ENCODE measurements at places on chromosomes 3 and 15.

DNA sequence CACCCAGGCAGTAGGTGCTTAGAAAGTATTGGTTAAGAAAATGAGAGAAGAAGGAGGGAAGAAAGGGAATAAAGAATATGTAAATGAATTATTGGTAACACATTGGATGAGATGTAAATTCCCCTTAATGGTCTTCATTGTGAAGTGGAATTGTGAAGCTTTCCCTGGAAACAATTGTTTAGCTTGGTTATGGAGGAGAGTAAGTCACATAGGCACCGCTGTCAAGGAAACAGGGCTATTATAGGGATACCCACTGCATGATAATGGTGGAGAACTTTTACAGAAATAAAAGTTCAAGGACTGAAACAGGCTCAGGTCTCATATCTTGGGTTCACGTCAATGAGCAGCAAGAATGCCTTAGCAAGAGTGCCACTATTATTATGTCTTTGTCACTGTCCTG is 9.5 kb downstream of the SYNPR start:
- DNase-seq: no peak

GRCh38 chr3:62094461-62094860 is 278.9 kb downstream of the FEZF2 start:
- DNase-seq: no peak

GRCh38 chr3:149314807-149315578 is 18.4 kb downstream of the TM4SF18 start:
- DNase-seq: no peak

GRCh38 chr3:152823781-152824180 is 11.2 kb upstream of the P2RY1 start:
- no peak for DNase-seq

DNA sequence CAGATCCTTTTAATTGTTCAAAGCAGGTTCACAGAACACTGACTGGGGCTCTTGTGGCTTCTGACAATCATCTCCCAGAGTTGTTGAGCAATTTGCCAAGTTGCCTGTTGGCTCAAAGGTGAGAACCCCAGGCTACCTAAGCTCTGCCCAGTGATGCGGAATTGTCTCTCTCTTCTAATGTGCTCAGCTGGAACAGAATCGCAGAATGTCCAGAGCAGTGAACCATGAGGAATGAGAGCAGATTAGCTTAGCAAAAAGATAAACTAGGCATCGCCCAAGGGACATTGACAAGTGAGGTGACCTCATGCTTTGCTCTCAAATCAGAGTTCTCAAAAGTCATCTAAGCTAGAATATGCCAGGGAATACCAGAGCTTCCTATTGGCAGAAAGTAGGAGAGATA is 148.1 kb downstream of the WDR76 start:
- DNase-seq: no peak

DNA sequence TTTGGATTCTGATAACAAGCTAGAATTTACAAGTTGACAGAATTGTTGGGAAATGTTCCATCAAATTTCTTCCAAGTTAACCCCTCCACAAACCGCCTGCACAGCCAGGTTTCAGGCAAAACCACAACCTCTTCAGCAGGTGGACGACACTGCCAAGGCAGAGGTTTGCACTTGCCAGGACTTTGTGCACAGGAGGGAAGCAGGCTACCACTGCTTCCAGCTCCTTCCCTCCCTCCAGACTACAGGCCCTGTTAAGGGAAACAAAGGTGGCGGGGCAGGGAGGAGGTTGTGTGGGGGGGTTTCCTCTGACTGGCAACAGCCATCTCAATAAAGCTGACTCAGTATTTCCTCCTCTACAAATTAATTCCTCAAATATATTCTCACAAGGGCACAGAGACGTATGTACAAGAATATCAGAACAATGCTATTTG is 42.2 kb downstream of the TBC1D2B start:
- peak; percentile 25 for DNase-seq

GRCh38 chr3:112650482-112650881 is 9.5 kb upstream of the CCDC80 start:
- no peak for DNase-seq

DNA sequence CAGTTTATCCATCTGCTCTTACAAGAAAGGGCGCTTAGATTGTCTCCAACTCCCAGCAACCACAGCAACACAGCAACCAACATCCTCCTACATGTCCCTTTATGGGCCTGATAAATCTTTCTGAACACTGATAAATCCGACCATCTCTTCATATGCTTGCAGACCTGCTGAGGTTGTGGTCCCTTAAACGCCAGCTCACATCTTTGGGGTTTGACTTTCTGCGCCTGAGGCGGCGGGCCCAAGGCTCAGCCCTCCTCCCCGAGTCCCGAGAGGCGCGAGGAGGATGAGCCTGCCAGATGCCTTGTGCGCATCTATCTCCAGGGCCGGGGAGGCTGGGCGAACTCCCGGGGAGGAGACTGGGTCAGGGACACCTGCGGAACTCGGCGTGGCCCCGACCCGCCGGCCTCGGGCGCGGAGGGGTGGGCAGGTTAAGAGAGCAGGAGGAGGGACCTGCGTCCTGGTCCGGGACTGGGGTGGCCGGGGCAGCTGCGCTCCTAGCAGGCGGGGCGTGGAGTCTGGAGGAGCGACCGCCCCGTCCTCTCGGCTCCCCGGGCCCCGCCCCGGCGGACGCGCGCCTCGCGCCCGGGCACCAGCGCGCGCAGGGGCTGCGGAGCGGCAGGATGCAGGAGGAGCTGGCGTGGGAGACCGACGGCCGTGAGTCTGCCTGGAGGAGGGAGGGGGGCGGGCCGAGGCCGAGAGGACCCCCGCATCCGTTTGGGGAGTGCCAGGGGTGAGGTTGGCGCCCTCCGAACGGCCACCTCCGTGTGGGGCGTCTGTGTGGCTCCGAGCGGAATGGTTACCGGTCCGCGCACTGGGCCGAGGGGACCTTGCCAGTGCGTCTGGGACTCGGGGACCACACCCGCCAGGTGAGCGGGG is at the start of gene ANKDD1A:
ANKDD1A (plus strand) TSS at position 592 of the 876 bp plus-strand sequence; CDS start at position 621, 29 bp downstream.
- no peak for DNase-seq

DNA sequence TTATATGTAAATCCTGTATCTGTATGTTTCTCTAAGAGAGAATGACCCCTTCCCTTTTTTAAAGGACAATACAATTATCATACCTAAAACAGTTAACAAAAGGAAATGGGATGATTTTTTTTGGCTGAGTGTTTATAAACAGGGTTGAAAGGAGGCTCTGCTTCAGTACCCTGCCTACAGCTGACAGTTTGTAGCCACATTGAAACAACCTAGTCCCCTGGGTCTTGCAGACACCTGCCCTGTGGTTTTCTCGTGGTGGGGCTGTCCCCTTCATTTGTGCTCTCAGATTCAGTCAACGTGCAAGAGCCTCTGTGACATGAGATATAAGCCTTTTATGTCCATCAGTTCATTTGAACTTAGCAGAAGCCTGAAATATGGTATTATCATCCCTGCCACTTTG is 2.3 kb upstream of the HMCES start:
- no peak for DNase-seq

GRCh38 chr3:171000281-171000680 is 26.2 kb downstream of the SLC2A2 start:
- no peak for DNase-seq

All from activated CD8-positive, alpha-beta memory T cell treated with anti-CD3 and anti-CD28 coated beads for 1 hour (primary cell).